SIG-M5 (cell line): ENCODE measurements at places on chromosomes 1 and 21.

DNA sequence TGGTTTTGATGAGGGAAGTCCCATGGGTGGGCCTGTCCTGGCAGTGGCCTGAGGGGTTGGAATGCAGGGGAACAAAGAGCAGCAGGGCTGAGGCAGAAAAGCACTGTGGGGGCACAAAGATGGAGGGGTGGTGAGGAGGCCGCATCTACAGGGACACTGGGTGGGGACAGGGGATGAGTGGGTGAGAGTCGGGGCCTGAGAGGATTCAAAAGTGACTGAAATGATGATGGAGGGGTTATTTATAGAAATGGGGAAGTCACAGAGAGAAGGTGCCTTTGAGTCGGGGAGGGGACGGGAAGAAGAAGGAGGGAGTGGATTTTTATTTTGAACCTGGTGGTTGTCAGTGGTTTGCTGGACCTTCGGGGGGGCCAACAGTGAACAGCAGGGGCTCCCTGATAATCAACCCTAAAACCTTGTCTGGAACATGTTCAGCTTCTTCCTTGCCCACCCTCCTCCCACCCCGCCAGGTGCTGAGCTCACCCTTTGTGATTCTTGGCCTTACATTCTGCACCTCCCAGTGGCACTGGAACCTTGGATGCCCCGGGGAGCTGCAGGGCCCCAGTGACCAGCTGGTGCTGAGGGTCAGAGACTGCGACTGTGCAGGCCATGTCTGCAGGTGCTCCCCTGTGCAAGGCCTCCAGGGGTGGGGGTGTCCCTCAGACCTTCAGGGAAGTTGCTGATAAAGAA lies 42.9 kb downstream of the IER5 start:
- DNase-seq = peak; percentile 47

- no peak for DNase-seq
Measured at GRCh38 chr1:48469616-48470480, 2.2 kb downstream of the SPATA6 start.

- DNase-seq = no peak
Measured at GRCh38 chr1:157497284-157497683, 55.0 kb downstream of the FCRL5 start.

GRCh38 chr1:168295411-168296114 lies 14.9 kb downstream of the TBX19 start:
- DNase-seq = no peak

GRCh38 chr21:31546443-31547170 lies 112.9 kb upstream of the SOD1 start:
- DNase-seq = no peak

GRCh38 chr1:119569095-119569494 lies 62.1 kb downstream of the HSD3B1 start:
- DNase-seq = no peak

DNA sequence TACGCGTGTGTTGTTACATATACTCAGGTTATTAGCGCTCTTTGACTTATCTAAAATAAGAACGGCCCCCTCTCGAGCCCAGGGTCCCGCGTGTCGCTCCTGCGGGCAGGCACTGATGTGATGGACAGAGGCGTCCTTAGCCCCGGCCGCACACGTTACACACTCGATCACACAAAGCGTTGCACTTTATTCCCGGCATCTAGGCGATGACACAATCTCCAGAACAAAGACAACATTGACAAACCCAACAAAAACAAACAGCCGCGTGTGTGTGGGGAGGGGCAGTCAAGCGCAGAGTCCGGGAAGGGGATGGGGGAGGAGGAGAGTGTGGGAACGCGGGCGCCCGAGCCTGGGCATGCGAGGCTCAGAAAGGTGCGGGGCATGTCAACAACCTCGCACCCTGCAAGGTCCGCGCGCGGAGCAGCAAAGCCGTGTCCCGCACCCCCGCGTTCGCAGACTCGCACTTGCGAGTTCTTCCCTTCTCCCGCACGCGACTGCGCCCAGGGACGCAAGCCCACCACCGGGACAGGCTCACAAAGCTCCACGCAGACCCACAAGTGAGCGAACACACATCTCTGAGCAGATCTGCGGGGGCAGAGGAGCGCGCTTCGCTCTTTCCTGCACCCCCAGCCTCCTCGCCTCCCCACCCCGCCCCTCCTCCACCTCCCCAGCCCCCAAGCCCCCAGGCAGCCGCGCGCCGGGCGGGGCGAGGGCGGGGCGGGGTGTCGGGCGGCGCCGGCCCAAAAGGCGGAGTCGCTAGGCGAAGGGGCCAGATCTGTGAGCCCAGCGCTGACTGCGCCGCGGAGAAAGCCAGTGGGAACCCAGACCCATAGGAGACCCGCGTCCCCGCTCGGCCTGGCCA lies at the start of gene EFNA1:
Gene EFNA1, plus strand, starts transcription at position 772 of the 862 bp plus-strand sequence. CDS start 102 bp downstream, outside the sequence.
- no peak for DNase-seq

GRCh38 chr1:109924316-109924715 lies 13.7 kb downstream of the CSF1 start:
- no peak for DNase-seq

GRCh38 chr1:173347282-173347818 lies 129.8 kb upstream of the PRDX6 start:
- no peak for DNase-seq

GRCh38 chr1:98792123-98792522 lies 130.6 kb downstream of the SNX7 start:
- DNase-seq = no peak

DNA sequence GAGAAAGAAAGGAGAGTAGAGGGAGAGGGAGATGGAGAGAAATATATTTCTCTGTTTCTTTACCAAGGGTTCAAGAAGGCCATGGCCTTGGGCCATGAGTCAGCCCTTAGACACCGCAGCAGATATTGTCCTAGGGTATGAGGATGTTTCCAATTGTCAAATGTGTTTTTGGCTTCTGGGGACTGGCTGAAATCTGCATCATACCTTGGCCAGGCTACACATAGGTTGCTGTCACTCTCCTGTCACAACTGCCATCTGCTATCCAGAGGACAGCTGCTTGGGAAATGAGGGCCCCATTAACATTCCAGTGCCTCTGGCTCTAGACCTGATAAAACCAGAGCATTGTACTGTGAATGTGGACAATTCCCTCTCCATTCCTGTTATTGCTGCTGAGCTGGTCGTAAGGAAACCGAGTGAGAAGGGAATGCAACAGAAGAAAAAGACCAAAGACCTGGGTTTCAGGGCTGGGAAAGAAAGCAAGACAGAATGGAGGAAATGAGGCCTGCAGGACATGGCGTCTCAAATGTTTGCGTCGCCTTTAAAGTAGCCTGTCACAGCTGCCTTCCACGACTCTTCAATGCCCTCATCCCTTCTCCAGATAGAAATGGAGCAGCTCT lies 8.8 kb upstream of the PIGC start:
- DNase-seq = no peak

DNA sequence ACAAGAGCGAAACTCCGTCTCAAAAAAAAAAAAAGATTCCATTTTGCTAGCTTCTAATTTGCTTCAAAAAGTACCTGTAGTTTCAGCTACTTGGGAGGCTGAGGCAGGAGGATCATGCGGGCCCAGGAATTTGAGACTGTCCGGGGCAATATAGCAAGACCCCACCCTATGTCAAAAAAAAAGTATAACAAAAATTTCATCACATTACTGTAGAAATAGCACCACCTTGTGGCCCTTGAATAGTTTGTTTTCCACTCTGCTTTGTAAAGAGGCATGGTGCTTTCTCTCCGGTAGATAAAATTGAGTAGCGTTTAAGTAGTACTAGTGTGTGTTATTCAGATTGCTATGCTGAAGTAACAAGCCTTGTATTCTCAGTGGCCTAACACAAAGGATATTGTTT lies 18.2 kb upstream of the MSTO1 start:
- no peak for DNase-seq
